ENCODE measurements at places on chromosomes 12 and 14.

DNA sequence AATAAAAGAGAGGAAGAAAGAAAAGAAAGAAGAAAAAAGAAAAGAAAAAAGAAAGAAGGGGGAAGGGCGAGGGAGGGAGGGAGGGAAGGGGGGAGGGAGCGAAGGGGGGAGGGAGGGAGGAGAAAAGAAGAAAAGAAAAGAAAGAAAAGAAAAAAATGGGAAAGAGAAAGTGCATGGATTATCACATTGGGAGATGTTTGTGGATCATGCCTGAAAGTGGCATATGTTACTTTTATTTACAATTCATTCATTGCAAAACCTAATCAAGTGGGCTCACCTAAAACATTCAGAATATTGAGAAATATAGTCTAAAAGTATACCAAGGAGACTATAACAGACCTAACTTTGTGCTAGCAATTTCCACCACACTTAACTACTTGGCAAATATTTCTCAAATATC lies 246.9 kb upstream of the SYT1 start:
- no peak for DNase-seq

- no peak for DNase-seq
Measured at GRCh38 chr12:131487388-131488124, 223.3 kb upstream of the SFSWAP start.

GRCh38 chr12:32437095-32437515 lies 37.7 kb downstream of the FGD4 start:
- no peak for DNase-seq

DNA sequence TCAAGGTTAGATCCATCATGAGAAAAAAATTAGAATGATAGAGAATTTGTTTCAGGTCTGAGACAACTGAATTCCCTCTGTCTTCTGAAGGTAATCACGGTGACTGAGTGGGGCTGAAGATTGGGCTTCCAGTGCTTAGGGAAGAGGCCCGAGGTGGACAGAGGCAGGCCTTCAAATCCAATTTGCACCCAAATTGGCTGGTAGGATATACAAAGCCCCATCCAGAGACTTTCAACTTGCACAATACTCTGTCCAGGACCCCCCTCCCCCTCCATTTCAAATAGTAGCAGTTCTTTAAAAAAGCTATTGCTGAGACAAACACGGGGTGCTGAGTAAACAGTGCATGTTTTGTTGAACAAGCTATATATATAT lies 3.6 kb upstream of the FOXG1 start:
- DNase-seq, result no peak

GRCh38 chr12:60201891-60202290 lies 606.1 kb downstream of the SLC16A7 start:
- no peak for DNase-seq

GRCh38 chr14:24274101-24274543 lies 2.7 kb upstream of the RABGGTA start:
- DNase-seq, result no peak

Measured in stimulated activated CD8-positive, alpha-beta memory T cell treated with anti-CD3 and anti-CD28 coated beads, Interleukin-4, amount 100 ng/mL, for 1 hour (primary cell).